ENCODE measurements at places on chromosomes 1 and 21.

DNA sequence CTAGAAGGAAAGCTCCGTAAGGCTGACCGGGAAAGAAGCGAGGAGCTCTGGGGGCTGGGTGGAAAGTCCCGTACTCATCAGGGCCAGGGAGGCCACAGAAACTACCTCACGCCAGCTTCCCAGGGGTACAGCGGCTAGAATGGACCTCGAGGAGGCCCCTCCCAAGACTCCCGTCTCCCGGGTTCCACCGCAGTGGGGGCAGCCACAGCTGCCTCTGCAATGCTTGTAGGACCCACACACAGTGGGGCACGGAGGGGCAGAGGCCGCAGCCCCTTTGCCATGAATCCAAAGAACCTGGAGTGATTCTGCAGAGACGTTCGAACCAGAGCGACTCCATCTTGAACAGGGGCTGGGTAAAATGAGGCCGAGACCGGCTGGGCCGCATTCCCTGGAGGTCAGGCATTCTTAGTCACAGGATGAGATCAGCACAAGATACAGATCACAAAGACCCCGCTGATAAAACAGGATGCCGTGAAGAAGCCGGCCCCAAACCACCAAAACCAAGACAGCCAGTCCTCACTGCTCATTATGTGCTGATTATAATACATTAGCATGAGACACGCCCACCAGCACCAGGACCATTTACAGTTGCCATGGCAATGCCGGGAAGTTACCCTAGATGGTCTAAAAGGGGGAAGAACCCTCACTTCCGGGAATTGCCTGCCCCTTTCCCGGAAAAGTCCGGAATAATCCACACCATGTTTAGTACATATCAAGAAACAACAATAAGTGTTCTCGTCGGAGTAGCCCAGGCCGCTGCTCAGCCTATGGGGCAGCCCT lies 1.6 kb upstream of the ANKRD65 start:
- DNase-seq, result no peak

- peak; percentile 84 for DNase-seq
Measured at GRCh38 chr1:159970932-159971342, 16.9 kb upstream of the SLAMF9 start.

DNA sequence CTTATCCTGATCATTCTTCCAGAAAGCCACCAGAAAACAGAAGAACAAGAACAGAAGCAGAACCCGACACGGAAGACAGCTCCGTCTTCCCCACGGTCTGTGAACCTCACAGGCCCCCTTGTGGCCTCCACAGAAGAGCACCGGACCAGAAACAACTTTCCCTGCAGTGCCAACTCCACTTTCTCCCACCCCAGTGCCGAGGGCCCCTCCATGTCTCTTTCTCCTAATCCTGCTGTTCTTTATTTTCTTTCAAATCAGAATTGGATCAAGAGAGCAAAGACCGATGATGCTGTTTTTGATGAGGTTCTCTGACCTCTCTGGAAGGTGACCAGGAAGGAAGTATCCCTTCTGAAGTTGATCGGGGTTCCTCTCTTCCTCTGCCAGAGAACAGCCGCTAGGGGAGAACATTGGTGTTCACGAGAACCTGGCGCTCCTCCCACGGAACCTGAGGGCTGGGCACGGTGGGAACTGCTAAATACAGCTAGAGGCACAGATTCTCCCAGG lies 58.9 kb upstream of the CTTNBP2NL start:
- DNase-seq, result peak; percentile 66

GRCh38 chr1:145892486-145893087 lies 6.9 kb upstream of the ANKRD35 start:
- DNase-seq, result peak; percentile 45

GRCh38 chr1:201223852-201224665 lies 33.4 kb downstream of the IGFN1 start:
- DNase-seq, result no peak

DNA sequence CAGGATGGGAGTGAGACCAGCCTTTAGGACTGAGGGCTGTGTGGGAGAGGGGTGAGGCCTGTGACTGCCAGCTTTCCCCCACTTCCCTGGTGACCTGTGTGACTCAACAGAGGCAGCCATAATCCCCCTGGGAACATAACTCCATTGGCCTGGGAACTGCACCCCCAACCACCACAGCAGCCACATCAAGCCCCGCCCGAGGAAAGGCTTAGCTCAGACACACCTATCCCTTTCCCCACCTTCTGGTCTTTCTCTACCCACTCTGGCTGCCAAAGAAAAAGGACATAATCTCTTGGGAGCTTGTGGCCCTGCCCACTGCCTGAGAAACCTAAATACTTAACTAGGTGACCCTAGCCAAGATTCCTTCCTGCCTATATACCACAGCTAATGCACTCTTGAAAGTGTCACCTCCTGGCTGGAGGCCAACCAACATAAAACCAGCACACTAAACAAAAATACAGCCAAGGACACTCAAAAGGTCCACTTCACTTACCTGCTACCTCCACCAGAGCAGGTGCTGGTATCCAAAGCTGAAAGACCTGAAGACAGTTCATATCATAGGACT lies 406.6 kb upstream of the CAMK1G start:
- no peak for DNase-seq

GRCh38 chr1:38138498-38139233 lies 92.1 kb upstream of the POU3F1 start:
- peak; percentile 90 for DNase-seq

GRCh38 chr1:58718435-58718834 lies 18.6 kb upstream of the MYSM1 start:
- no peak for DNase-seq

GRCh38 chr1:156444407-156445001 lies 56.1 kb downstream of the MEF2D start:
- no peak for DNase-seq

GRCh38 chr1:183191833-183192232 lies 5.8 kb downstream of the LAMC2 start:
- DNase-seq, result no peak

DNA sequence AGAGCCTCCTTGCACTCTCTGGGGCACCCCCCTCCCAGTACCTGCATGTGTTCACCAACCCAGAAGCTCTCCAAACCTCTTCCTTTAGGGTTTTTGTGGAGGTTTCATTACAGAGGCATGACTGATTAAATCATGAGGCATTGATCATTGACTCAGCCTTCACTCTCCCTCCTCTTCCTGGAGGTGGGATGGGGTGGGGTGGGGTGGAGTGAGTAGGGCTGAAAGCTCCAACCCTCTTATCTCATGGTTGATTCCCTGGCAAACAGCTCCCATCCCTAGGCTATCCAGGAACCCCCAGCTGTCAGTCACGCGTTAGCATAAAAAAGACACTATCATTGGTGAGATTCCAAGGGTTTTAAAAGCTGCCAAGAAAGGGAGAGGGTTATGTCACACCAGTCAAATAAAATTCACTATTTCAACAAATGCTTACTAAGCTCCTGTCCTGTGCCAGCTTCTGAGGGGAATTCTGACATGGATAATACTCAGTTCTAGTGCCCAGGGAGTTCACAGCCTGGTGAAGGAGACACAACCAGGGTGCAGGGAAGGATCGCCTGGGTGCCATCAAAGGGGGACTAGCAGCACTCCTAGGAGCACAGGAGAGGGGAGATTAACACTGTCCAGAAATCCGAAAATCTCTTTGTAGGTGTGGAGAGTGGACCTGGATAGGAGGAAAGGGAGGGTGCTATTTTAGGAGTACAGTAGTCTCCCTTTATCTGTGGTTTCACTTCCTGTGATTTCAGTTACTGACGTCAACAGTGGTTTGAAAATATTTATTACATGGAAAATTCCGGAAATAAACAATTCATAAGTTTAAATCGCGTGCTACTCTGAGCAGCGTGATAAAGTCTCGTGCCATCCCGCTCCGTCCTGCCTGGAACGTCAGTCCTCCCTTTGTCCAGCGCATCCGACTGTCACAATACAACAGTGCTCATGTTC lies 6.8 kb upstream of the IL24 start:
- no peak for DNase-seq

GRCh38 chr1:21672478-21673276 lies 3.5 kb upstream of the RAP1GAP start:
- DNase-seq, result no peak

DNA sequence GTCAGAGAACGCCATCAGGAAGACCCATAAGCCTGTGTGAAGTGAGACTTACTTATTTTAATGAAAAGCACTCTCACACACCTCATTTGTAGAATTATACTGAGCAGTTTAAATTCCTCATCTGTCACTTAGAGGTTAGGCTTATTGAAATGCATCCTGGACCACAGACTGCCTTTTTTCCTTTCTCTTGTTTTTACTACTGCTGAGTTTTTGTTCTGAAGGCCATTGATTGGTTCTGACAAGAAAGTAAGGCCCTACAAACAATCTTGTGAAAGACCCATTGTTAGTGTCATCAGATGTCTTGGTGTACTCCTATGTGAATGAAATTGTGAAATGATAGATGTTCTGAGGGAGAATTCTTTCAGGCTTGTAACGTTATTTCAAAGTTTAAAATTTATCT lies 1343.3 kb upstream of the ADGRL2 start:
- no peak for DNase-seq

DNA sequence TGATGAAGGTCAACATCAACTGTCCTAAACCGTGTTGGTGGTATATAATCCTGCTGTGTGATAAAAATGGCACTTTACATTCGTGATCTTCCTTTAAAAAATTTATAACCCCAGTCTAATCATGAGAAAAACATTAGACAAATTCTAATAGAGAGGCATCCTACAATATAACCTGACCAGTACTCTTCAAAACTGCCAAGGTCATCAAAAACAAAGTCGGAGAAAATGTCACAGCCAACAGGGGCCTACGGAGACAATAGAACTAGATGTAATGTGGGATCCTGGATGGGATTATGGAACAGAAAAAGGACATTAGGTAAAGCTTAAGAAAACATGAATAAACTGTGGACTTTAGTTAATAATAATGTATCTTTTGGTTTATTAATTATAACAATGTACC lies 25.0 kb downstream of the CDKN2C start:
- no peak for DNase-seq

DNA sequence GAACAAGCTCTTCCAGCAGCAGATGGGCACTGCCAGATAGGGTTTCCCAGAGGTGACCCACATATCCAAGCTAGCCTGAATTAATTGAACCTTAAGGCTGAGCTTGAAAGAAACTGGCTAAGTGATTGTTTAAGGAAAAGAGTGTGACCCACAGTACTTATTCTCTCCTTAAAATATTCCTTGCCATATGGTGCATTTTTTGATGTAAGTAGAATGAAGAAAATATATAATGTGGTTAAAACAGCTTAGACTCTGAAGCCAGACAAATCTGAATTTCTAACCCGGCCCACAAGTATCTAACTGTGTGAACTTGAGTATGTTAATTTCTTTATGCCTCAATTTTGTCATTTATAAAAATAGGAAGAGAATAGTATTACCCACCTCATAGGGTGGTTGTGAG lies 4.9 kb downstream of the PPP1R8 start:
- DNase-seq, result no peak

DNA sequence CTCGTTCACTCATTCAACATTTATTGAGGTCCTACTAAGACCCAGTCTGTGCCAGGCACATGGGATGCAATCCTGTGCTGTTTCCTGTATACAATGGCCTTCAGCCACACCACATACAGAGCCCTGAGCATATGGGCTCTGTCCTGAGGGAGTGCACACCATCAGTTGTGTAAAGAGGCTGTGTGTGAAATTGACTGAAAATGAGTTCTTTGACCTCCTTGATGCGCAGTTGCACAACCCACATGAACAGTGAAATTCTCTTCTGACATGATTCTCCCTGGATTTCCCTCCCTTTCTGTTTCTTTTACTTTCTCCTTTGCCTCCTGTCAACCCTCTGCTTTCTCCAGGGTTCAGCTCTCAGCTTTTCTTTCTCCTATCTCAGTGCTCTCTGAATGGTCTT lies 6.3 kb upstream of the SYT6 start:
- DNase-seq, result no peak

DNA sequence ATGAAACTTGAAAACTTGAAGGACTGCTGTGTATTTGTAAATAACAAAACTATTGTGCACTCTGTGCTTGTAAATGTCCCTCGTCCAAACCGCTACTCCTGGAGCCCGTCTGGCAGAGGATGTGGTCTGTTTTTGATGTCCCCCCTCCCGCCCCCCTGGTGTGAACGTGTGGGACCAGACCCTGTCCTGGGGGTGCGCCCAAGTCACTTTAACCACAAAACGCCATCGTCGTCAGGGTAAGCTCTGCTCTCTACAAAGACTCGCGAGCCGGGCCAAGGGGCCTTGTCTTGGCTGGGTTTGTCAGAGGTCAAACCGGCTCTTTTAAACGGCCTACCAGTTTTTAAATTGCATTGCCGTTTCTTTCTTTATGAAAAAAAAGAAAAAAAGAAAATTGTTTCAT lies 87.4 kb upstream of the TMEM51 start:
- no peak for DNase-seq

DNA sequence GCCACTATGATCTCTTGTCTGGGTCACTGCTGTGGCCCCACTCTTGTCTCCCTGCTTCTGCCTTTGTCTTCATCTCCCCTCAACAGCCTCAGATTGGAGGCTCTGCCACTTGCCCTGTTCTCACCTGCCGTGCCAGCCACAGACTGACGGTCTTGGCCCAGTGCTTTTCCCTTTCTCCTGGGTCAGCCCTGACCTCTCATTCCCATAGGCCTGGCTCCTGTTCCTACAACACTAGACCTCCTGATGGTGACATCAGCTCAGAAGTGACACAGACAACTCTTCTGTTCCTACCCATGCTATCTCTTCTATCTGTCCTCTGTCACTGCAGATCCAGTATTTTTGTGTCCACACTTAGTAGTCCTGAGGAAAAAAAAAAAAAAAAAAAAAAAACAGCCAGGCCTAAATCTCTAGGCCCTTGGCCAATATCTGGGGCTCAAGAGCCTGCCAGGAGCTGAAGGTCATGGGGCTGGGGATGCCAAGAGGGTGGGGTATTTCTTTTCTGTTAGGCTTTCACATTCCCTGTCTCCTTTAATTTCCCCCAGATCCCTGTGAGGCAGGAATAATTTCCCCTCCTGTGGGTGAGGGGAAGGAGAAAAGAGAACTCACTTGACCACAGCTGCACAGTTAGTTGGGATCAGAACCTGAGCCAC lies 42.0 kb upstream of the FOXO6 start:
- DNase-seq, result no peak

DNA sequence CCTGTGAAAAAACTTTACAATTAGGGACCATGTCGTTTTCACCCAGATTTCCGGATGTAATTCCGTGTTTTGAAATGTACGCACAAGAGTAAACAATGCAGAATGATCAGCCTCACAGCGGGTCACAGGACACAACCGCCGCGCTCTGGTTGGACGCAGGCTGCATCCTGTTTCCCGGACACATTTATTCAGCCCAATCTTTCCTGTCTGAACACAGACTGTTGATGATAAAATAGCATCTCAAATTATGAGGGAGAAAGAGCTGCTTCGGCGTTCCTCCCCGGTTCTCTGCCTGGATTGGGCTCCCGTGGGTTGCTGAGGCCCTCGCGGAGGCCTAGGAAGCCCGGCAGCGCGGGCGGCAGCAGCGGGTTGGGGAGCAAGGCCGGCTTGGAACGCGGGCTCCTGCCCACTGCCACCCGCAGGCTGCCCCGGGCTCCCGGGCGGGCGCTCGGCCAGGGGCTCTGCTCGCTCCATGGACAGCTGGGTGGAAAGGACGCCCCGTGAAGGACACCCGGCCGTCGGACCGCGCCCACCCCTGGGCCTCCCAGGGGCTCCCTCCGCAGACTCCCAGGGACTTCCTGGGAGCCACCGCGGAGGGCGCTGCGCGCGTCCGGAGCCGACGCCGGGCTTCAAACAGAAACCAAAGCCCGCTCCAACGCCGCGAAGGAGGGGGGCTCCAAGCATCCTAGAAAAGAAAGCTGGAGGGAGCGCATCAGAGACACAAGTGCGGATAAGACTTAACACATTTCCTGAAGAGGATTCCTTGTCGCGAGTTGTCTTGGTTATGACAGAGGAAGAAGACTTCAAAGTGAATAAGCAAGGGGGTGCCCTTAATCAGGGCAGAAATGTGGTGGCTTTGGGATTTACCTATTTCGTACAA lies 122.3 kb downstream of the ESRRG start:
- DNase-seq, result peak; percentile 90

GRCh38 chr1:96220651-96221050 lies 500.9 kb upstream of the PTBP2 start:
- no peak for DNase-seq
